ENCODE measurements at places on chromosomes 7 and 10. TPM values are rescaled to one million over a fixed set of nuclear protein-coding genes. Genes with fewer than 3 reads are reported as not detected.
A peak's percentile ranks its signal among the peaks of the same experiment; 100 is the strongest.

GRCh38 chr7:136179851-136180721 is 202.9 kb upstream of the MTPN start:
- no peak for DNase-seq

DNA sequence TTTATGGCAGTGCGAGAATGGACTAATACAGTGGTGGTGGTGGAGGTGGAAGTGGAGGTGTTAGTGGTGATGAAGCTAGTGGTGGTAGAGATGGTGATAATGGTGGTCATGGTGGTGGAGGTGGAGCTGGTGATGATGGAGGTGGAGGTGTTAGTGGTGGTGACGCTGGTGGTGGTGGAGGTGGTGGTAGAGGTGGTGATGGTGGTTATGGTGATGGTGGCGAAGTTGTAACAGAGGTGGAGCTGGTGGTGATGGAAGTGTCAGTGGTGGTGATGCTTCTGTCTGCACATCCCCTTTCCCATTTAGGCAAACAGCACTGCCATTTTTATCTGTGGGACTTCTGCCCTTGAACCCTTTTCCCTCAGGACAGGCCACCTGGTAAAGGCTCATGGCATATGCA is 7.4 kb upstream of the PTPRN2 start:
- DNase-seq: no peak

- DNase-seq: no peak
Observed at GRCh38 chr7:45888185-45888992, at the start of gene IGFBP1. IGFBP1 (plus strand) TSS chr7:45888488; CDS start chr7:45888653, 165 bp downstream.

GRCh38 chr10:69845574-69846292 is 44.0 kb downstream of the COL13A1 start:
- DNase-seq: peak; percentile 62

- no peak for DNase-seq
Observed at GRCh38 chr7:23898619-23899018, 188.6 kb downstream of the STK31 start.

GRCh38 chr10:129272866-129273650 is 194.0 kb upstream of the MGMT start:
- no peak for DNase-seq

GRCh38 chr10:119706521-119707278 is 19.1 kb upstream of the INPP5F start:
- no peak for DNase-seq

GRCh38 chr7:28767356-28767755 is 190.8 kb downstream of the TRIL start:
- no peak for DNase-seq

DNA sequence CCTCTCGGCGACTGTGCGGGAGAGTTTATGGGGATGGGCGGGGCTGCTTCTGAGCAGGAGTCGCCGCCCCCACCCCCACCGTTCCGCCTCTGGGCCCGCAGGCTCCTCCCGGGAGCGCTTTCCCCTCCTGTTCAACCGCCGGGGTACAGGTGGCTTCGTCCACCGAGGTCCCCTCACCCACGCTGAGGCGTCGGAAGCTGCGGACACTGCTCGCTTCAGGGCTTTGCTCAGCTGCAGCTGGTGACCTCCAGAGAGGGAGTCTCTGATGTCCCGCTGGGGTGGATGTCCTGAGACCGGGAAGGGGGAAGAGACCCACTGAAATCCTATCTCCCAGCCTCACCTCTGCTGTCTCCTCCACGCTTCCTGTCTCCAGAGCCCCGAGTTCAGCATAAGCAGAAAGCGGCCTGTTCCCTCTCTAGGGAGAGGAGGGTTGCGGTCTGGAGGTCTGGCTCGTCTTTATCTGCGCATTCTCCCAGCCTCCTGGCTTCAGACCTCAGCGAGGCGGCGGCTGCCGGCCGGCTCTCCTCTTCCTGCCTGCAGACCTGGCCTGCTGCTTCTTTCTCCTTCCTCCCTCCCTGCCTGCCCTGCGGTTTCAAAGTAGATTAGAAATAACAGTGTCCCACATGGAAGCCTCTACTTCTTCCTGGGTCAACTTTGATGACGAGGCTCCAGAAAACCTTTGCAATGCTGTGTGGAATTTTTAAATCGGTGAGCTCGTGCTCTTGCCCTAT is 1.8 kb downstream of the CYP2E1 start:
- no peak for DNase-seq

GRCh38 chr7:92634924-92635519 is 44.8 kb upstream of the FAM133B start:
- DNase-seq: no peak

- DNase-seq: no peak
Observed at GRCh38 chr10:60377955-60378354, 11.7 kb downstream of the ANK3 start.

DNA sequence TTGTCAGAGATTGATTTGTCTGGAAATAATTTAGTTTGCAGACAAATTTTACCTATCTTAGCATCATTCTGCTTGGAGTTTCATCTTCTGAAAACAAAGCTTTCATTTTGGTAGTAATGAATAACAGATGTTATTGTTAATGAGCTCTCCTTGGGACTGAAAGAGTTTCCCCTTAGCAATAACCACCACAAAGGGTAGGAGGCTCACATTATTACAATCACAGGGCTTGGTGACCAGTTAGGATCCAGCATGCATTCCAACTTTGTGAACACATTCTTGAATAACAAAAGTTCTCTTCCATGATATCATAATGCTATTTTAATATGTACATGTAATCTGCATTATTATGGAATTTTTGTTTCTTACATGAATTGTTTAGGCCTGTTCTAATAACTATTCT is 148.8 kb upstream of the VWC2 start:
- no peak for DNase-seq

The CPN1 gene
- total RNA-seq: not detected

The CRCP gene
- 23.2 TPM for total RNA-seq

The SYPL1 gene
- 83.6 TPM for total RNA-seq

The CHRM2 gene
- total RNA-seq: 76.2 TPM

The EPHB6 gene
- 4.4 TPM for total RNA-seq

The ANKRD1 gene
- total RNA-seq: 2,047 TPM

The CLDN3 gene
- not detected for total RNA-seq

The SEC31B gene
- total RNA-seq: 8.8 TPM

All from left ventricle myocardium inferior (tissue), 1 donor.